ENCODE measurements at places on chromosomes 1 and 21.
A peak's percentile ranks its signal among the peaks of the same experiment; 100 is the strongest.

DNA sequence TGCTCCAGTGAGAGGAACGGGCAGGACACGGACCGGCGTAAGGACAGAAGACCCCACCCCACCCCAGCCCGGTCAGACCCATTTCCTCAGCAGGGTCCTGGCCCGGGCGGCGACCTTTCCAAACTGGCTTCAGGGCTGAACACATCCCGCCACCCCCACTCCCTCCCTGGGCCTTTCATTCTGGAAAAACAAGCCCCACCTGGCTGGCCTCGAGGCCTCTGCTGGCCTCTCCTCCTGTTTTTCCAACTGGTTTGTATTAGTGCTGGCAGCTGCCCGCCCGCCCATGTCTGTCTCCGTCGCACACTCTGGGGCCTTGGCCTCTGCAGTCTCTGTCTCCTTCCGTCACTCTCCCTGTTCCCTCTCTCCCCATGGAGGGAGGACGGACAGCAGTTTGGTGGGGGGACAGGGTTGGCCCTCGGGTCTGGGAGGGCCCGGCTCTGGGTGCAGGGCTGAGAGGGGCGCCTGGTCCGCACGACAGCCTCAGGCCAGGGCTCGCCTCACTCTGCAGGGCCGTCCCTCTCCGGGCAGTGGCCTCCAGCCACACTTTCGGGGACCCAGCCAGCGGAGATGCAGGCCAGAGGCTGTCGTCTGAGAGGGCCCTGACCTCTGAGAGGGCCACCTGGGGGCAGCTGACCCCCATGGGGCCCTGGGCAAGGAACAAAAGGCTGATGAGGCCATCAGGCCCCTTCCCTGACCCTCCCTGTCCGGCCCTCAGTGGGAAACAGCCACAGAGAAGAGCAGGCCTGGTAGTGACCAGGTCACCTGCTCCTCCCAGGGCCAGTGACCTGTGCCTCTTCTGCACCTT, 1.5 kb upstream of the MXRA8 start:
- no peak for DNase-seq

DNA sequence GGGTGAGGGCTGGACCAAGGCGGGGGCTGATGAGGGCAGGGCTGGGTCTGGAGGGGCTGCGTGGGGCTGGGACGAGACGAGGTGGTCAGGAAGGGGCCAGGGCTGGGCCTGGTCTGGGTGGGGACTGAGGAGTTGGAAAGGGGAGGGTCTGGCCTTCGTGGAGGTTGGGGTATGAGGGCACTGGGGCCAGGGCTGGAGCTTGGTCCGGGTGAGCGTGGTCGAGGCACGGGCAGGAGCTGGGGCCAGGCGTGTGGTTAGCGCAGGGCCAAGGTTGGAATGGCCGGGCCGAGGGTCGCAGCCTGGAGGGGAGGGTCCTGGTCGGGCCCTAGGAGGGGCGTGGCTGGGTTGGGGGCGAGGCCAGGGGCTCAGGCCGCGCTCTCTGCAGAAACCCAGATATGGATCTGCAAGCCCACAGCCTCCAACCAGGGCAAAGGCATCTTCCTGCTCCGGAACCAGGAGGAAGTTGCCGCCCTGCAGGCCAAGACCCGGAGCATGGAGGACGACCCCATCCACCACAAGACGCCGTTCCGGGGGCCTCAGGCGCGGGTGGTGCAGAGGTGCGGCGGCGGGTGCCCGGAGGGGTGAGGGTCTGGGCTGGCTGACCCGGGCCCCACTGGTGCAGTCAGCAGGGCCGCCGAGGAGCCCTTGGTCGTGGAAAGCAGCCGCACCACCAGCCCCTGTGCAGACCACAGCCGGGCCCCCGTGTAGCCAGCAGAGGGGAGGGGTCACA, 9.0 kb downstream of the TTLL10 start:
- DNase-seq = no peak

- DNase-seq = no peak
Observed at GRCh38 chr1:110177775-110178174, 27.5 kb downstream of the SLC6A17 start.

- peak; percentile 68 for DNase-seq
Observed at GRCh38 chr21:25708467-25709065, 26.1 kb downstream of the ATP5PF start.

GRCh38 chr1:2233468-2233867, 5.3 kb downstream of the SKI start:
- DNase-seq = peak; percentile 19

GRCh38 chr1:214285610-214286440, 4.9 kb downstream of the SMYD2 start:
- DNase-seq = no peak

DNA sequence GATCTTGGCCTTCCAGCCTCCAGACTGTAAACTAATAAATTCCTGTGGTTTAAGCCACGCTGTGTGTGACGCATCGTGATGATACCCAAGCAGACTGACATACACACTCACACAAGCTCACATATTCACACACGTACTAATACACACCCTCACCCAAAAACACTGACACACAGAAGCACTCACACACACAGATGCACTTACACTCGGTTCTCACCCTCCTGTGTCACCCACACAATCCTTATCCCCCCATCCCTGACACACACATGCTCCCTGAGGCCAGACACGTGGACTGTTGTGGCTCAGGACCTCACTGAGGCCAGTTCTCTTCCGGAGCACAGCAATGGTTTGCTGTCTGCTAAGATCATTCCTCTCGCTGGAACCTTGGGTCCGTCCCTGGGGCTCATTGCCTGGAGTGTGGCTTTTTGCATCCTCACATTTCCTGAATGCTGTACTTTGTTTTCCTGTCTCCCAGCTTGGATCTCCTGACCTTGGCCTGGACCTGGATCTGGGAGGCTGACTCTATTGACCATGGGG, 76.9 kb upstream of the LYST start:
- DNase-seq = peak; percentile 79

GRCh38 chr1:178581351-178582303, 68.7 kb downstream of the TEX35 start:
- no peak for DNase-seq

- DNase-seq = no peak
Observed at GRCh38 chr1:119391749-119392148, 23.2 kb downstream of the HAO2 start.
